Activated T-cell treated with anti-CD3 and anti-CD28 coated beads for 1 hour (primary cell): ENCODE measurements at places on chromosomes 7 and 10.

- no peak for DNase-seq
Observed at GRCh38 chr10:73788864-73789658, 3.7 kb downstream of the ZSWIM8 start.

DNA sequence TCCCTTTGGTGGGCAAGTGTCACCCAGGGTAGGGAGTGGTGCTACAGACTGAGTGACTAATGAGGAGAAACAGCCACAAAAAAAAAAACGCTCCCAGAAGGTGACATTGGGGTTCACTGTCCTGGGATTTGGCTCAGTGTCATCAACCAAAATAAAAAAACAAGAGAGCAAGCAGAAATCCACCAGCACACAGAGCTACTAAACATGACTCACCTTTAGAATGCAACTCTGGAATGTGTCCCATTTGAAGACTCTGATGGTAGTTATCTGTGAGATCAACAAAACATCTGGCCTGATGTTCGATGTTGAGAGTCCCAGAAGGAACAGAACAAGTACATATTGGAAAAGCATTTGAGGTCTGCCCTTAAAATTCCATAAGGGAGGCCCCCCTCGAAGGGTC lies 200.3 kb upstream of the LYZL2 start:
- no peak for DNase-seq

DNA sequence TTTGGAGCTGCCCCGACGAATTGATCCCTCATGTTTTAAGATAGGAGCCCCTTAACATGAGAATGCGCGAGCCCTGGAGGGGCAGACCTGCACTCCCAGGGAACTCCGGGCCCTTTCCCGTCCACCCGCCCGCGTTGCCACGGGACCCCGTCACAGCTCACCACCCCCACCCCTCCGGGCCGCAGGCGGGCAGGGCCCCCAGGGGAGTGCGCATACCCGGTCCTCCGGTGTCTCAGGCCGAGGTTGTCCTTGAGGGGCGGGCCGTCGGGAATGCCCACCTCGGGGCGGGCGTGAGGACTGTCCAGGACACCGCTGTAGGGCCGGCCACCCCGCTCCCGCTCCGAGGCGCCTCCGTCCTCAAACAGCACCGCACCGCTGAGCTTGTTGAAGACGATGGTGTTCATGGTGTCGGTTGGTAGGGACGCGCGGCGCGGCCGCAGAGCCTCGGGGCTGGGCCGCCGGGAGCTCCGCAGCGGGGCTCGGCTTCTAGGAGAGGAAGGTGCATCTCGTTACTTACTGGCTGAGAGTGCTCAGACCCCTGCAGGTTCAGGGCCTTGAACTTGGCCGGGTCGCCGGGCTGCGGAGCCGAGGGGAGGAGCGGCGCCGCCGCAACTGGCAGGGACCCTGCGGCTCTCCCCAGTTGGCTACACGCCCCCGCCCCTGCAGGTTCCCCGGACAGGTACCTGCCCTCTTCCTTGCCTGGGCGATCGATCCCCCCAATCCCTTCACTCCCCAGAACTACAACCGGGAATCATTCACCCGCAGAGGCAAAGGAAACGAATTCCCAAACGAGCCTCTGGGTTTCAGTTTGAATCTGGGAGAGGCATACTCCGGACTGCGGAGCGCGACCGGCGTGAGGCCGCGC lies 2.4 kb downstream of the MKX start:
- DNase-seq, result no peak

GRCh38 chr10:30185916-30186315 lies 126.5 kb upstream of the JCAD start:
- no peak for DNase-seq

DNA sequence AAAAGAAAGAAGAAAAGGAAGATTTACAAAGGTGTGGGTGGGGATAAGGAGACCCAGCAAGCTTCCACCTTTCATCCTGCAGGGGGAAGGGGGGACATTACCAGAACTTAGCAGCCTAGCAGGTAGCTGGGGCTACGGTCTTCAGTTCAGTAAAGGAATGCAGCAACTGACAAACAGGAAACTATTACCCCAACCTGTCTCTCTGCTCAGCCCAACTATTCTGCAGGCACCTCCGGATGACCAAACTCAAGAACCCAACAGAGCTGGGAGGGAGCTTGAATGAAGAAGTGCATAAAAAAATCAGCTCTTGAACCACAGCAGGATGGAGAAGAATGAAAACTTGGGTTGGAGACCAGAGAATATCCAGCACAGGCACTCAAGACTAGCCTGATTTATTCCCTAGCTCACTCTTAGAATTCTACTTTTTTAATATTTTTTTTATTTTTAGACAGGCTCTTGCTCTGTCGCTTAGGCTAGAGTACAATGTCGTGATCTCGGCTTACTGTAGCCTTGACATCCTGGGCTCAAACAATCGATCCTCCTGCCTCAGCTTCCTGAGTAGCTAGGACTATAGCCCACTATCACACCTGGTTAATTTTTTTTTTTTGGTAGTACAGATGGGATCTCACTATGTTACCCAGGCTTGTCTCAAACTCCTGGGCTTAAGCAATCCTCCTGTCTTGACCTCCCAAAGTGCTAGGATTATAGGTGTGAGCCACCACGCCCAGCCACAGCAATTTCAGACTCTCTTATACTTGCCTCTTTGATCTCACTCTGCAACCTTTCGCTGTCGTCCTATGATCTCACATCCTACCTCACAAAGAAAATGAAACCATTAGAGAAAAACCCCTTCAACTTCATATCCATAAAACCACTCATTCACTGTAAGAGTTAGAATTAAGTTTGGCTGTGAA lies 18.5 kb upstream of the C10orf67 start:
- no peak for DNase-seq

DNA sequence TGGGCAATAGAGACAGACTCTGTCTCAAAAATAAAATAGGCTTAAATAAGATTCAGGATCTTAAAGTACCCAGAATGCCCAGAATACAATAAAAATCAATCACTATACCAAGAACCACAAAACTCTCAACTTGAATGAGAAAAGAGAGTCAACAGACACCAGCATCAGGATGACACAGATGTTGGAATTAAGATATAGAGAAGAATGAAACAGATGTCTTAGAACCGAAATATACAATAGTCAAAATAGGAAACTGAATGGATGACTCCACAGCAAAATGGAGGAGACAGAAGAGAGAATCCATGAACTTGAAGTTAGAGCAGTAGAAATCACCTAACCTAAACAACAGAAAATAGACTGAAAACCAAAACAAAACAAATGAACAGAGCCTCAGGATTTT lies 29.6 kb downstream of the POR start:
- no peak for DNase-seq

DNA sequence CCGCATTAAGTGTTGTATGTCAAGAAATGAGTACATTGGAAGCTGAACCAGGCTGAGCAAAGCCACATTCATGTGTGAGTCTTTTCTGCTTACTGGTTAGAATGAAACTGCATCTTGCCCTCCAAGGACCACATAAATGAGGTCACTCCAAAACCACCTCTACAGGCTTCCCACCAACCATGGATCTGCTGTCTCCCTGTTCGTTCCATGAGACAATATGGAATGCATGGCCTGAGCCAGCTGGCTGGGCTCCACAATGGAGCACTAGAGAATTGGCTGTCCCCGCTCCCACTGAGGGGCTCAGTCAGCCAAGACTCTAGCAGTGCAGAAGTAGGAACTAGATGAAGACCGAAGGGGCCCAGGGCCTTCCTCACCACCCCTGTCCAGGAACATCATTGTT lies 120.8 kb downstream of the TNS3 start:
- no peak for DNase-seq

DNA sequence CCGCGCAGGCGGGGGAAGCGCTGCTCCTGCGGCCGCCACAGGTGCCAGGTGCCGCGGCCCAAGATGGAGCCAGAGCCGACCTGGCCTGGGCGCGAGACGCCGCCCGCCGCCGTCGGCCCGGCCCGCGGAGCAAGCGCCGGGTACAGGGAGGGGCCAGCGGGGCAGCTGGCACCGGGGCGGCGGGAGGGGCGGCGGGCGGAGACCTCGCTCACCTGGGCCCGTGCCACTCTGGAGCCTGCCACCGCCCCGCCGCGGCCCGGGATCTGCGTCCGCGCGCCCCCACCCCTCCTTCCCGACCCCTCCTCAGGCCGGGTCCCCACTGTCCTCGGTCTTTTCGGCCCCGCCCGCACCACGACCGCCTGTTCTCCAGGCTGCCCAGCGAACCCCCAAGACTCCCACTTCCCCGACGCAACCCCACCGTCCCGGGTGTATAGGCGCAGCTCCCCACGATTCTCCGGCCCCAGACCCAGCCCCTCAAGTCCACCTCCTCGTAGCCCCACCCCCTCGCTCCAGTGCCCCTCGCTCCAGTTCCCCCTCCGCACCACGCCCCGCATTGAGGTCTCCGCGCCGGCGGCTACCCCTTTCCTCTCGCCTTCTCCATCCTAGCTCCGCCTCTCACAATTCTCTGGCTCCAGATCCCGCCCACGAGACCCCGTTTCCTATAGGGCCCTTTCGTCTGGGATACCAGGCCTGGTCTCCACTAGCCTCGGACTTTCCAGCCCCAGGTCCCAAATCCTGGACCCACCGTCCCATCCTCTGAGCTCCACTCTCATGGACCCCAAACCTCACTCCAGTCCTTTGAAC lies at the start of gene GPRIN2:
Gene GPRIN2, minus strand, starts transcription at position 144 of the 804 bp plus-strand sequence. CDS start 5,922 bp downstream, outside the sequence.
- DNase-seq, result no peak

DNA sequence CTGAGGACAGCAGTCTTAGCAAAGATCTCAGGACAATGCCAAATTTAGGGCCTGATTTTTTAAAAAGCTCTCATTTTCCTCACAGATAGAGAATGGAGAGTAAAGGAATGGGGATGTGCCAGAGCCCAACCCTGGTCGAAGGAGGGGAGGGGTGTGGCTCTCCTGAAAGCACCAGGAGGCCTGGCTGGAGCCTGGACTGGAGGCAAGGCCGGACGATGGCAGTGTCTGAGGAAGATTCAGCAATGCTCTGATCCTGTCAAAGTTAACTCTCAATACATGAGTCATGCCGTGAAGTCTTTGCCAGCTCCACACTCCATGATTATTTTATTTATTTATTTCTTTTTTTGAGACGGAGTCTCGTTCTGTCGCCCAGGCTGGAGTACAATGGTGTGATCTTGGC lies 108.3 kb downstream of the UPF2 start:
- no peak for DNase-seq

DNA sequence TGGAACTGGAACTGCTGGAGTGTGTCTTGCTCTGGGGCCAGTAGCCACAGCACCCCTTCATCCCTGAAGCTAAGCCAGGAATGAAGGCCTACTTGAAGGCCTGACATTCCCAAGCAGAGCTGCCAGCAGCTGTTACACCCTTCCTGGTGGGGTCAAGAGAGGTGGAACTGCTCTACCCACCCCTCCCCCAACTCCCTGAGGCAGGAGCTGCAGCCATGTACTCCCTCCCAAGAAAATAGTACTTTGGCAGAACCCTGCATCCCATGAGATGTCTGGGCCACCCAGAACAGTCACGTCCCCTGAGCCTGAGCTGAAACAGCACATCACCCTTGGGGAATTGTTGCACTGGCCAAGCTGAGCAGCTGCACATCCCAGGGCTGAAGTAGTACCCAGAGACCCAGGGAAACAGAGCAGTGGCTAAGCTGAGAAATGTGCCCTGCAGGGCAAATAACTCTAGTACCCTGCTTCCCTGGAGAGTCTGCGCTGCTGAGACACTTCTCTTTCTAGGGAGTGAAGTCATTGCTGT lies 63.4 kb upstream of the PLA2G12B start:
- no peak for DNase-seq

DNA sequence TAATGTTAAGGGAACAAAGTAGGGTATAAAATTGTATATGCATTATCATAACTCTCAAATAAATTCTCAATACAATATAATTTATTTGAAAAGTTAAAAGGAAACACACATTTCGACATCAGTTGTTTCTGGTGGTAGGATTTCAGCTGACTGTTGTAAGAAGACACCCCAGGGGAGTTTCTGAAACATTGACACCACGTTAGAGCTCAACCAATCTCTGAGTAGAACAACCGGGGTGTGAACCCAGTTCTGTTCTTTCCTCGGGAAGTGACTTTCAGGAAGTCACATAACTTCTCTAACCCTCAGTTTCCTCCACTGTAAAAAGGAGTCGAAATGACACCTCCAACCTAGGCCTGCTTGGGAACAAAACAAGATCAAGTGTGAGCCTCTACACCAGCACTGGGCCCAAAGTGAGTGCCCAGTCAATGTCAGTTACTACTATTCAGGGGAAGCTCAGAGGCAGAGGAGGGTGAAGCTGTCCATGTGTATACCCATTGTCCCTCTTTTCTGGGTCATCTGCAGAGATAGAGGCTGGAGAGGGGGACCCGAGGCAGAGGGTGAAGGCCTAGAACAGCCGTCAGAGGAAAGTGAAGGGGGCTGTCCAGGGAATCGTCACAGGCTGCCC lies 67.1 kb downstream of the AOAH start:
- DNase-seq, result no peak

DNA sequence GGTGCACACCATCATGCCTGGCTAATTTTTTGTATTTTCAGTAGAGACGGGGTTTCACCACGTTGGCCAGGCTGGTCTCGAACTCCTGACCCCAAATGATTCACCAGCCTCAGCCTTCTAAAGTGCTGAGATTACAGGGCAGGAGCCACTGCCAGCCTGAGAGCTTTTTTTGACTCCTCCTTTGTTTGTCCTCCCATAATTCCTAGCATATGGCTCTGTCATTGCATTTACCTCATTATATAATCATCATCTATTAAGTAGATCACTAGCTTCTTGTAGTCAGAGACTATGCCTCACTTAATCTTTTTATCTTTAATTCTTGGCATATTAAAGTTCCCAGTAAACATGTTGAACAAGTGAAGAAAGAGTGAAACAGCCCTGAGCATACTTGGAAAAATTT lies 82.1 kb downstream of the CPEB3 start:
- no peak for DNase-seq

GRCh38 chr7:56040730-56041129 lies 10.5 kb downstream of the PSPH start:
- DNase-seq, result no peak

GRCh38 chr10:5492929-5493576 lies 6.3 kb downstream of the CALML5 start:
- no peak for DNase-seq

DNA sequence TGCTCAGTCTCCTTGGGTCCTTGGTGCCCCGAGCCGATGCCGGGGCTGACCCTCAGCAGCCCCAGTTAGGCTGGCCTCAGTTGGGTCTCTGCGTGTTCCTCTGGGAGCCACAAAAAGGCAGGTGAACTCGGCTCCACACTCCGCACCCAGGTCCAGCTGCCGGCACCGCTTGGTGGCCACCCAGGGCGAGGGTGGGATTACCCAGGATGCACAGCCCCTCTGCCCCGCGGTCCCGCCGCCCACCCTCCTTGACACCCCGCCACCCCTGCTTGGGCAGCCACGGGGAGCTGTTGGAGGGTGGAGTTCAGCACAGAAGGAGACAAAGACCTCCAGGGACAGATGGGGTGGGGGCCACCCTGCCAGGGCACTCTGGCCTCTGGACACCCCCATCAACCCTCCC lies 17.7 kb downstream of the VENTX start:
- DNase-seq, result no peak

- DNase-seq, result peak; percentile 37
Observed at GRCh38 chr7:76260171-76260703, 42.2 kb upstream of the HSPB1 start.

DNA sequence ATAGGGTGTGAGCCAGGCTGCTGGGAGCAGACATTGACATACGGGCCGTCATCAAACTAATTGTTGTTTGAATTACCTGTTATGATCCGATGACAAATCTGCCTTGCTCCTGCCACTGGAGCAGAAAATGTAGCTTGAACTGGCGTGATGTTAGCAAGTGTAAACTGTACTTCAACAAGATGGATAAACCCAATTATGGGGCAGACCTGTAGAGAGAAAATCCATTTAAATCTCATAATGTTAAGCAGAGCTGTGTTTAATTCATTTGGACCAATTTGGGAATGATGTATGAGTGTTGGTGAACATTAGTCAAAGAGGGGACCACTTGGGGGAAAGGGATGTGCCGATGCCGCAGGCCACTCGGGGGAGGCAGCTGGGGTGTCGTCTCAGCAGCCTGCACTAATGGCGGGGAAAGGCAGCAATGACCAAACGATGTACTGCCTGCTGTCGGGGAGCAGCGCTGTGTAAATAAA lies 27.4 kb downstream of the TCF7L2 start:
- DNase-seq, result no peak
